ENCODE measurements at places on chromosomes 12 and 14.

DNA sequence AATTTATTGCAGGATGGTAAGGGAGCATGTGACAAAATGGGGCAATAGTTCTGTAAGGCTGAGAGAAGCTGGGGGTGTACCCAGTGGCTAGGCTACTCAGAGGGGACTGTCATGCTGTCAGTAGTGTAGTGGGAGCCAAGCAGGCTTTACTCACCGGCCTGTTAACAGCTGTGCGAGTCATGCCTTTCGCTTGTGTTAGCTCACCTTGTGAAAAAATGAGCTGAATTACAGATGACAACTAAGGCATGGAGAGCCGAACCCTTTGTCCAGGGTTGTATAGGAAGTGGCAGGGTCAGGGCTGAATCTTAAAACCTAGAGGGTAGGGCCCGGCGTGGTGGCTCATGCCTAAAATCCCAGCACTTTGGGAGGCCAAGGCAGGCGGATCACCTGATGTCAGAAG, 37.9 kb downstream of the SH2B3 start:
- peak; percentile 66 for DNase-seq

- peak; percentile 31 for DNase-seq
Measured at GRCh38 chr12:52439845-52440244, 5.7 kb upstream of the KRT75 start.

DNA sequence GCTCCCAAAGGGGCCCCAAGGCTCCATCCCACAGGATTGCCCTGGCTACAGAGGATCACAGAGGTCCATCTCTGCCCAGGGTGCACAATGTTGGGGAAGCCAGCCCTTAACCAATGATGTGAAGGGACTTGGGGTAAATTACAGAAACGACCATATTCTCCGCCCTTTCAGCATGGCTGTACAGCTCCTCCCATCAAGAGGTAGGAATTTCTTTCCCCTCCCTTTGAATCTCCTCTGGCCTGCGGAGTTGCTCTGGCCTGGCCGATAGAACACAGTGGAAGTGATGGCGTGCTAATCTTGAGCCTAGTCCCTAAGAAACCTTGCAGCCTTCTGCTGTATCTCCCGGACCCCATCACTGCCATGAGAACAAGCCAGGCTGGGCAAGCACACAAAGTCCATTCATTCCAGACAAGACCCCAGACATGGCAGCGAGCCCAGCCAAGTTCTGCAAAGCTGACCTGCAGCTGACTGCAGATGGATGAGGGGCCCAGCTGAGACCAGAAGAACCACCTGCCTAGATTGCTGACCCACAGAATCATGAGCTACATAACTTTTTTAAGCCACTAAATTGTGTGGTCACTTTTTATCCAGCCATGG, 6.9 kb upstream of the IFI27 start:
- no peak for DNase-seq

DNA sequence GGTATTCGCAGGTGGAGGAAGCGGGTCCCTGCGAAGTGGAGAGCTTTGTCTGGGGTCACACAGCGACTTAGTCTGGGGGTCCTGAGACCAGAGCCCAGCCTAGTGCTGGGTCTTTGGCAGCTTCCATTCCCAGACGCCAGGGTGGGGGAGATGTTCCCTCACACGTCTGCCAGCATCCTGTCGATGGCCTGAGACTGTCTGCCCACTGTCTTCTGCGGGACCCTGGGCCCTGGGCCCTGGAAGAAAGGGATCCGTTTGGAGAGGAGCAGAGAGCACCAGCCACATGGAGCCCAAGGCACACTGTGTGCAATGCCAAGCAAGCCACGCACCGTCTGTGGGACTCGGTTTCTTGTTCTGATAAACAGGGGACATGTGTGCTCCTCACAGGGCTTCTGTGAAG, 197.2 kb downstream of the KIF26A start:
- no peak for DNase-seq

DNA sequence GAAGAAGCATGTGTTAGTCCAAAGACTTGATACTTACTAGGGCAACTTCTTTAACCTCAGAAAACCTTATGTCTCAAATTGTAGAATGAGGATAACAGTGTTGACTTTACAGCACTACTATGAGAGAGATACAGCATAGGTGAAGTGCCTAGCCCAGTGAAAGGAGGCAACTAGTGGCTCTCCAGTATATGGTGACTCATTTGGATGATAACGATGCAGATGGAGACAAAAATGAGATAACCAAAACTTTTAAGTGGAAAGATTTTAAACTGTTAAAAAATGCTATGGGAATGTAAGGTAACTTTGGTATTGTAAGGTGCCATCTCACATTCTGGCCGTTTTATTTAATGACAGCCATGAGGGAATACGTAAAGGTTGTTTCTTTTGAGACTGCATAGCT, 2.7 kb downstream of the PHC1 start:
- no peak for DNase-seq

GRCh38 chr14:66174453-66174891, 311.7 kb upstream of the CCDC196 start:
- no peak for DNase-seq

DNA sequence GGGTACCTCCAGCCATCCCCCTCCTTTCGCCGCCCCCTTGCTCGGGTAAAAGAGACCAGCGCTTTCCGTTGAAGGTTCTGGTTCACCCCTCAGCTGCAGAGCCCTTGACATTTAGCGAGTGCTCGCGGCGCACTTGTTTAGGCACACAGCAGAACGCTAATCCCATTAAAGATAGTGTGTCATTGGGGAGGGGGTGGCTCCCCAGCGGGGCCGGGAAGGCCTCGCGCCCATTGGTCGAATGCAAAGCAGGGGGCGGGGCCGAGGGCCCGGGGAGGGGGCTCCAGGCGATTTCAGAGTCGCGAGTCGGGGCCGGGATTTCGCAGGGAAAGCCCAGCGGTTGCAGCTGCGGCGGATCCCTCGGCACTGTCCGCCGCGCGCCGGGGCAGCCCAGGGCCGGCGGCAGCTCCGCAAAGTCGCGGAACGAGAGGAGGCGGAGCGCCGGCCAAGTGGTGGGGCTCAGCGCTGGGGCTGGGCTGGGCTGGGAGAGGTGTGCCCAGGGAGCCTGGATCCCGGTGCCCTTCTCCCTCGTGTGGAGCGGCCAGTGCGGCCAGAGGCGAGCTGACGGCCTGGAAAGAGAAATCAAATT, 122.9 kb downstream of the TSPAN9 start:
- DNase-seq = no peak

DNA sequence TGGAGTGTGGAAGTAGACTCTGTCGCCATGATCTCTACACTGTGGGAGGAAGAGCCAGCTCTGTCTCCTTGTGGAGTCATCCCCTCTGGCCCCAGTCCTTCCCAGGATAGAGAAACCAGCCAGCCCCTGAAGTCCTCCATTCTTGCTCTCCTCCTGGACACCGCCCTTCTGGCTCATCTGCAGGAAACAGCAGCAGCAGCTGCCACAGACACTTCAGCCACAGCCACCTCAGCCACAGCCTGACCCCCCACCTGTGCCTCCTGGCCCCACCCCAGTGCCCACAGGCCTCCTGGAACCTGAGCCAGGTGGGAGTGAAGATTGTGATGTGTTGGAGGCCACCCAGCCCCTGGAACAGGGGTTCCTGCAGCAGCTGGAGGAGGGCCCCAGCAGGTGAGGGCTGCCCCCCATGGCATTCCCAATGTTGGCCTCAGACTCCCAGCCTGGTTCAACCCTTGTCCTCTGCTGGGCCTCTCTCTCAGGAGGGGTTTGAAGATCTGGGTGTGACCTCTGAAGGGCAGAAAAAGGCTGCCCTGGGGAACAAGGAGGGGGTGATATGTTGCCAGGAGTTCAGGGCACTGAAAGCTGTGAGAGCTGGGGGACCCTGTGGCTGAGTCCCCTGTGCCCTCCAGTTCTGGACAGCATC, 10.5 kb downstream of the PRPF40B start:
- no peak for DNase-seq

- peak; percentile 16 for DNase-seq
Measured at GRCh38 chr12:108360487-108360886, 21.4 kb upstream of the CMKLR1 start.

DNA sequence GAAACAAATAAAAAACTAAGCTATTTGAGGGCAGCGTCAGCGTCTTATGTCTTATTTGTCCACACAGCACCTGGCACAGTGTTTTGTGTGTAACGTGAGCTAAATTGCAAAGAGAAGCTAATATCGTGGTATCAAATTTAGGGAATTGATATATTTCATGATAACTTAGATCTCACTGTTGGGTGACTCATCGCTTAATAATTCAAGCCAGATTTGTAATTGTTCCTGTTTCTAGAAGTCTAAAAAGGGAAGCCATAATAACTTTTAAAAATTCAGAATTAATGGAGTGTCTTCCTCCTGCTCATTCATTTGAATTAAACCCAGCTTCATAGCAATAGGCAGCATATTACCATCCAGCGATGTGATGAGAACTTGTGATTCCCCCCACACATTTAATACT, 214.7 kb downstream of the PDZRN4 start:
- DNase-seq = no peak

DNA sequence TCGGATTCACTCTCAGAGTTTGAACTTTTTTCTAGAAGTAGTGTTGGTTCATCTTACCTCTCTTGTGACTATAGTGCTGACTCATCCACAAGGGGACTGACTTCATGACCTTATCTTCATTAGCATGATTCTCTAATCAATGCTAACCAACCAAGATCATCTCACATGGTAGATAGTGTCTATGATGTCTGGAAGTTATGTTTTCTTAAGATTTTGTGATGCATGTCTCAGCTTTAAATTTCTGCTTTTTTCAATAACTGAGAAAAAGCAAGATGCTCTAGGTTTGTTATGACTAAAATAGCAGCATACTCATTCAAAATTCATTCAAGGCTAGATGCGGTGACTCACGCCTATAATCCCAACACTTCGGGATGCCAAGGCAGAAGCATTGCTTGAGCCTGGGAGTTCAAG, 12.3 kb upstream of the SLC35E3 start:
- no peak for DNase-seq

DNA sequence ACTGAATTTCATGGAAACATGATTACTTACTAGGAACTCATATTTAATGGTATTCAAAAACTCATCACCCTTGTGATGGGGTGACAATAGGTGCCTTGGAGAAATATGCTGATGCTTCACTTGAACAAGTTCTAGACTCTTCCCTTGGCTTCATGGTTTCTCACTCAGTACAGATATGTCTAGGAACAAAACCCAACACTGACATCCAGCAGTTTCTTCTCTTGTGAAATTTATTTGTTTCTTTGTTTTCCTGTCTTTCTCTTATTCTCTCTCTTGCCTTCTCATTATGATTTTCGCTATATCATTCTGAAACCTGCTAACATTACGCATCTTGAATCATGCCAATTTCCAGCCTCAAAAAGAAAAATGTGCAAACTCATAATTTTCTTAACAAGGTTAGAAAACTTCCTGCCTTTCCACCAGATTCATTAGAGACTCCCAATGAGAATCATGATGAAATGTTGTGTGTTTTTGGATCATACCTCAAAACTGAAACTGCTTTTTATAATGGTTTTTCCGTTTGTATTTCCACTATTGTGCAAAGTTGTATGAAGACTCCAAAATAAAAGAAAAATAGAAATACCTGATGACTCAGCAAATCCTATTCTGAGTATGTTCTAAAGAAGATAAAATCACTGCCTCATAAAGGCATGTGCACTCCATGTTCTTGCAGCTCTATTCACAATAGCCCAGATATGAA, 1021.5 kb downstream of the TMEM121 start:
- no peak for DNase-seq

GRCh38 chr12:22100958-22101748, 55.1 kb downstream of the CMAS start:
- peak; percentile 38 for DNase-seq

DNA sequence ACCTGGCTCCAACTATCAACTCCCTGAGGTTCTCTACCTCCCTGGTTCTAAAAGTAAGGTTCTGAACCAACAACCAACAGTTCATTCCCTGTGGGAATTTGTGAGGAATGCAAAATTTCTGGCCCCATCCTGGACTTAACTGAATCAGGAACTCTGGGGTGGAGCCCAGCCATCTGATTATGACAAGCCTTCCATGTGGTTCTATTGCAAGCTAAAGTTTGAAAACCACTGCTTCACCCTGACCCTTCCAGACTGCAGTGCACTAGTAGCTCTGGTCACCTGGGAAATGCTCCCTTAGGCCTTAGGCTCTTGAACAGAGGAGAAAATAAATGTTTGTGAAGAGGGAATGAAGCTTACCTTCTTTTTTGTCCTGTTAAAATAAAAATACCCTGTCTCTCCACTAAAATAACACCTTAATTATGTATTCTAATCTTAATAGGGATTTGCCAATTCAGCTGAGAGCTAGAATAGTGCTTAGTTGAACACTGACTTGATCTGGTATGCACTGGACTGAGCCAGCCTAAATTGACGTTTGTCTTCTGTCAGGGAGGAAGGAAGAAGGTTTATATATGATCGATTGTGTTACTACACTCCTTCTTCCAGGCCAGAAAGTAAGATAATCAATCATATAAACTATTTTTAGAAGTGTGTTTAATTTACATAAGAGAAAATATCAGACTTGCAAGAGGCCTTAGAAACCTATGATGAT, 39.1 kb upstream of the DDHD1 start:
- no peak for DNase-seq

DNA sequence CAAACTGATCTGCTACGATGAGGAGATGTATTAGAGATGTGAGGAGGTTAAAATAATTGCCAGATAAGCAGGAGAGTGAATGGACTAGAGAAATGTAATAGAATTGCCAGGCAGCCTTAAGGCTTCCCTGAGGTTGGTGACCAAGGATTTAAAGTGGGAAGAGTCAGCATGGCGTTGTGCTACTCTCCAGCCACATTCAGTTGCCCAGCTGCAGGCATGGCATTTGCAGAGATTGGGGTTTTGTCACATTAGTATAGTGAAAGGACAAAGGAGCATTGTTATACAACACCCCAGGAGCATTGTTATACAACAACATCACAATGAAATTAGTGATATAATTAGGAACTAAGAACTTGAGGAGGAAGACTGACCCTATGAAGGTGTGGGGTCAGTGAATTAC, 31.7 kb downstream of the MARK3 start:
- no peak for DNase-seq

DNA sequence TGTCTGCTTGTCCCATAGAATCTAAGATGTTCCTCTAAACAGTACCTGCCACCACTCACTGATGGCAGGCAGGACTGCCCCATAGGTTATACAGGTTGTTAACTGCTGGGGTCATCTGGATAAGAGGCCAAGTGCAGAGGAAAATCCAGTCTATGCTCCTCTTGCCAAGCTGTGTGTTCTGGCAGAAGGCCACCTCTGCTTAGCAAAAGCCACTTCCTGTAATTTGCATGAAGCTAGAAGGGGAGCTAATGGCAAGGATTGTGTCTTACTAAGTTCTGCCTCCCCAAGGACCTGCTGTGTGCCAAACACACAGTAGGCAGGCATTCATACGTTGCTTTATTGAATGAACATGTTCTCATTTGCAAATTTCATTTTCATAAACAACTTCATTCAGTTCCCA, 445.4 kb downstream of the BCL11B start:
- DNase-seq = no peak

- DNase-seq = no peak
Measured at GRCh38 chr12:19940267-19940666, 428.1 kb upstream of the PDE3A start.

DNA sequence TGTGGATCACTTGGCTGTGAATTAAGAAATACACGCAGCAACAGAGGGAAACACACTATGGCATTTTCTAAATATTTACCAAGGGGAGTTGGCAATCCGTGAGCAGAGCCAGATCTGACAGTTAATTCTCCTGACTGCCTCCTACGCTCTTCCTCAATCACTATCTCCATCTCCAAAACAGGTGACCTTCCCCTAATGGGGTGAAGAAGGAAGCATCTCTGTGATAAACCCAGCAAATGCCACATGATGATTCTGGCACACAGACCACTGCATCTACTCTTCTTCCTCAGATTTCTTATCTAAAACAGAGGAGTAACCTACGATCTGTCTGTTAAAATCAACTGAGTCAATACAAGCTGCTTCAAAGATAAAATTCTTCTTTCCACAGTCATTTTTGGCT, 4.4 kb downstream of the SPTB start:
- DNase-seq = no peak

- no peak for DNase-seq
Measured at GRCh38 chr12:57993030-57993429, 51.7 kb downstream of the ATP23 start.
